T47D (cell line): ENCODE measurements at places on chromosomes 7 and 10.

- DNase-seq = no peak
Measured at GRCh38 chr7:134605978-134606923, 40.4 kb upstream of the BPGM start.

- DNase-seq = no peak
Measured at GRCh38 chr7:138813945-138814344, 15.9 kb upstream of the ATP6V0A4 start.

DNA sequence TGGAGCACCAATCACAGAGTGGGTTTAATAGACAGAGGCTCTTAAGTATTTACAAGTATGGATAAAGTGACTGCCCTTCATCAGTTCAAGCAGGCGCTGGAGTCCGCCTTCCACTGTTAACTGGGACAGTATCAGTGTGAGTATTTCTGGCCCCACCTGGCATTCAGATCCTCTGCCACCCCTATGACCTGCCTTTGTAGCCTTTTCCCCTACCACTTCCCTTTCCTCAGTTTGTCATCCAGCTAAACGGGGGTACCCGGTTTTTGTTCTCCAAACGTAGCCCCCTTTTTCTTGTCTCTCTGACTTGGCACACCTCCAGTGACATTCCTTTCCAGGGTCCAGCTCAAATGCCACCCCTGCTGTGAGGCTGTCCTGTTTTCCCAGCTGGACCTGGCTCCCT, 134.4 kb downstream of the SNX10 start:
- no peak for DNase-seq

DNA sequence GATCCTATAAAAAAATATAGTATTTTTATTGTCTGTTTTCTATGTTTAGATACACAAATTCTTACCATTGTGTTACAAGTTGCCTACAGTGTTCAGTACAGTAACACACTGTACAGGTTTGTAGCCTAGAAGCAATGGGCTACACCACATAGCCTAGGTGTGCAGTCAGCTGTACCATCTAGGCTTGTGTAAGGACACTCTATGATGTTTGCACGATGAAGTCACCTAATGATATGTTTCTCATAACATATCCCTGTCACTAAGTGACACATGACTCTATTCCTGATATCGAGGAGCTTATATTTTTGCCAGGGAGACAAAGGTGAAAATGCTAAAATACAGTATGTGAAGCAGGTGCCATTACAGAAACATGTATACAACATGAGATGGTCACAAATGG, 18.6 kb downstream of the ZNF25 start:
- DNase-seq = no peak

GRCh38 chr10:9901971-9902370, 1115.7 kb upstream of the CELF2 start:
- DNase-seq = no peak

DNA sequence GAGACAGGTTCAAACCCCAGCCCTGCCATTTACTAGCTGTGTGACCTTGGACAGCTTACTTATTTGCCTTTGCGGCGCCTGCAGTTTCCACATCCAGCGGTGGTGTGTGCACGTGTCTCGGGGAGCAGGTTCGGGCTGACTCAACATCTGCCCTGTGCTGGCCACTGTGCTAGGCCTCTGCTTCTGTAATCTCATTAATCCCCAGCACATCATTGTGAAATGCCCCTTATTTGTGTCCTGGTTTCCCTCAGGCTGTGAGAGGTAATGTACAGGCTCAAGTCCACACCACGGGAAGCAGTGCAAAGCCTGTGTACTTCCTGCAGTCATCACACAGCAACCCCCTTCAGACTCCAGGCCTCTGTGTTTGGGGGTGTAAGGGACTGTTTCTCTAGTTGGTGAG, 285.7 kb downstream of the RPS24 start:
- no peak for DNase-seq

GRCh38 chr7:46534664-46535588, 613.9 kb upstream of the IGFBP3 start:
- no peak for DNase-seq

GRCh38 chr7:70779321-70779720, 352.6 kb upstream of the GALNT17 start:
- no peak for DNase-seq

GRCh38 chr7:157320608-157320980, 16.2 kb upstream of the DNAJB6 start:
- no peak for DNase-seq

- no peak for DNase-seq
Measured at GRCh38 chr10:66629996-66630395, 295.8 kb upstream of the LRRTM3 start.

DNA sequence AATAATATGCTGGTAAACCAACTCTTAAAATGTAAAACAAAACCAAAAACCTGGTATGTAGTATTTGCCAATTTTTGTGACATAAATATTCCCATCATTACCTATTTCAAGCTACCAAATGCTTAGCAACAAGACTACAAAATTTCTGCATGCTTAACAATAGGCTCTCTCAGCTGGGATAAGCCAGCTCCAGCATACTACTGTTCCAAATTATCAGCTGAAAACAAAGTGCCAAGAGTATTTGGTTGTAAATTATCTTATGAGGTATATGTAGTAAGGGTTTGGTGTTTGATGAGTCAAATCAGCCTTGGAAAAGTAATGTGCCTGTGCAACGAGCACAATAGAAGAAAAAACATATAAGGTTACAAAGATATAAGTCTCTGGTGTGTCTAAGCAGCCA, 263.2 kb downstream of the HGF start:
- no peak for DNase-seq

DNA sequence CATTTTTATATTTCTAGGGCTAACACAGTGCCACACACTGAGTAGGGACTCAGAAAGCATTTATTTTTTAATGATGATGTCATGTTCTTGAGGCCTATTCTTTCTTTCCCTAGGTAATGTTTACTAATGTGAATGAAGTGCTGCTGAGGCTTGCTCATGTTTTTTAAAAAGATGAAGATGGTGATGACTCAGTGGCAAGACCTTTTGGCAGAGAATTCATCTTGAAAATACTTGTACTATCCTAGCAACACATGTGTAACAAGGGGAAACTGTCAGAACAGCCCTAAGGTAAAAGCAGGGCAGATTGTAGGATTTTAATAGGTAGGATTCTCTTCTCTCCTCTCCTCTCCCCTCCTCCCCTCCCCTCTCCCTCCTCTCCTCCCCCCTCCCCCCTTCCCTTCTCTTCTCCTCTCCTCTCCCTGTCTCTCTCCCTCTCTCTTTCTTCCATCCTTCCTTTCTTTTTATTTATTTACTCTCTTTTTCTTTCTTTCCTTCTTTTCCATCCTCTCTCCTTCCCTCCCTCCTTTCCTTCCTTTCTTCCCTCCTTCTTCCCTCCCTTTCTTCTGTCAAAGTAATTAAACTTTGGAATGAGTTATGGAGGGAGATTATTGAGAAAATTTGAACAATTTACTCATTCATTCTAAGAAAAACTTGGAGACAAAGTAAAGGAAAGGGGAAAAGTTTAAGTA, 75.3 kb downstream of the ZNF92 start:
- no peak for DNase-seq

GRCh38 chr7:149027055-149027454, 1.2 kb downstream of the PDIA4 start:
- no peak for DNase-seq

DNA sequence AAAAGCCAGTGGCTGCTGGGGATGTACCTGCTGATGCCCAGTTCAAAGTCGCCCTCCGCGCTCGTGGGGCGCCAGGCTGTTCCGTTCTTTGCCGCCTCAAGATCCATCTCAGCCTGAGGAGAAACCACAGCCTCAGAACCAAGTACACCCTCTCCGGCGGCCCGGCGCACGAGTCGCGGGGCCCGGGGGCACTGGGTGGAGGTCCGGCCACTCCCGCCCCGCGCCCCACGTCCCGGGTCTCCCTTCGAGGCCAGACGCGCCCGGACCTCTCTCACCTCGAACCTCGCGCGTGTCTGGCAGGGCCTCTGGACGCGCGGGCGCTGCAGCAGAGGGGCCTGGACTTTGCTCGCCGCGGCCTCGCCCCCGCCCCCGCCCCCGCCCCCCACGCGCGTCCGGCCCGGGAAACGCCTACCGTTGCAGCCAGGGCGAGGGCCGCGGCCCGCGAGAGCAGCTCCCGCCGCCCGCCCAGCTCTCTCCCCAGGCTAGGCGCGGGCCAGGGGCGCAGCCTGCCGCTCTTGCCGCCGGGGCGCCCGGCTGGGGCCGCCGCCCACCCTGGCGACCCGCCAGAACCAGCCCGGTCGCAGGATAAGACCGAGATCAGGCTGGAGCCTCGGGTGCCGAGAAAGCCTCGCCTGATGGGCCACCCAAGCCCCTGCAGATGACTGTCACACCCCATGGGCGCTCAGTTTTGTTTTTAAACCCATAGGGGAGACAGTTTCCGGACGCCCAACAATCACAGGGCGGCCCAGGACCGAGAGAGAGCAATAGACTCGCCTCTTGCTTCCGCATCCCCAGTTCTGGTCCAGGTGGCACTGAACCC, at the start of gene ABCB4:
ABCB4 (minus strand) TSS at position 322 of the 820 bp plus-strand sequence; CDS start at position 107, 215 bp downstream.
- DNase-seq = no peak

DNA sequence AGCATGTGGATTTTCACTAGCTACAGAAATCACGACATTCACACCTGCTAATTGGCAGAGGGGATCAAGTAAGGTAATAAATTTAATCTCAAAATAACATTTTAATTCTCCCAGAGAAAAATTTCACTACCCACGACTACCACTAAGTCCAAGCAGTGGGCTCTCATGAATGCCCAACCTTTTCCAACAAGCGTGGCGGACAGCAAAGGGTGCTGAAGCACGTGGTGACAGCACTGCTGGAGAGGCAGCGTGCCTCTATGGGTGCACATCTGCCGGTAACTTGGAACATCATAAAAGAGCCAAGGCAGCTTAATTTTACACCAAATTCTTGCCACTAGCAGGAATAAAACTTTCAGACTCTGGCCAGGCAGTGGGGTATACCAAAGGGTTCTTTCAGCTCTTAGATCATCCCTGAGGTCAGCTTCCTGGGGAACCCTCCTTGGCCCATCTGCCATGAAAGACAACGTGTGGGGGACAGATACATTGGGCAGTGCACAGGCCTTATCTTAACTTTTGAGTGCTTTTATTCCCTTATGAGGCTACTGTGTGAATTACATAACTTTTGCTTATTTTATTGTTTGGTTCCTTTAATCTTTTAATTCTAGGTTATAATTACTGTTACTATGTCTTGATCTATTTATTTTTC, 206.7 kb upstream of the KCTD7 start:
- DNase-seq = no peak

DNA sequence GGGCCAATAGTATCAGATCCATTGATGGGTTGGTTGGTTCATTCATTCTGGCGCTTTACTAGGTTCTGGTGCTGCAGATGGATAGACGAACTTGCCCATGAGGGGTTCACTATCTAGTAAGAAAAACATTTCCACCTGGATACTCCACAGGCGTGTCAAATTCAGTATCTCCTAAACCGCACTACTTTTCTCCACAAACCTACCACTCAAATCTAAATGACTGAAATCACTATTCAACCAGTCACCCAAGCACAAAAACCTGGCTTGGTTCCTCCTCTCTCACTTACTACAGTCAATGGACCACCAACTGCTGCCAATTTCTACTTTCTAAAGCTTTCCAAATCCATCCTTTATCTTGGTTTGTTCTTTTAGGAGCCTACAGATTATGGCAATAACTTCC, 572 bp downstream of the AGK start:
- no peak for DNase-seq

DNA sequence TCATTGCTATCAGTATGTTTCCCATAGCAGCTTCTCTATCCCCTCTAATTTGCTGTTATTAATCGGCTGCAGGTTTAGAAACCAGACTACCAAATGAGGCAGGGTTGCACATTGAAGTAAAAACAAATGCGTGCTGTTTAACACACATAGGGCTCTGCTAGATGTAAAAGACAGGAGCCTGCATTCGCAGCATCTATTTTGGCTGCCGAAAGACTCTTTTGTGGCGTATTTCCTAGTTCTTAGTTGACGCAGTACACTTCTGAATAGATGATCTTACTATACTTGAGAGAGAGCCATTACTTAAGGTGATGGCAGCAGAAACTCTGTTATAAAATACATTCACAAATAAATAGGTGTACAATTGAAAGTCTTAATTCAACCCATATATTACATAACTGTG, 21.4 kb downstream of the SGCE start:
- no peak for DNase-seq

GRCh38 chr7:139619367-139619657, 95.8 kb downstream of the CLEC2L start:
- peak; percentile 14 for DNase-seq

DNA sequence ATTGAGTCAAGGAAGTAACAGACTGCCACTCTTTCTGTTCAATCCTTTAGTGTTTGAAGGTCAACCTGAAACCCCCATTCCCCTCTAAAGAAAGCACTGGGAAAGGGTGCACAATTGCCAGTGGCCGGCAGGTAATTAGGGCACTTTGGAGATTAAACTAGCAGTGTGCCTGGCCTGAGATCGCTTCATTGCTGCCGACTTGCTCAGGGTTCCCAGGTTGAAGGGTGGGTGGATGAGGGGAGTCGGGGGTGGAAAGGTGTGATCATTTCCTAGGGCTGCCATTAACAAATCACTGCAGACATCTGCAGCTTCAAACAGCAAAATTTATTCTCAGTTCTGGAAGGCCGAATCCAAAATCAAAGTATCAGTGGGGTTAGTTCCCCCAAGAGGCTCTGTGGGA, 16.3 kb upstream of the BTBD16 start:
- no peak for DNase-seq

DNA sequence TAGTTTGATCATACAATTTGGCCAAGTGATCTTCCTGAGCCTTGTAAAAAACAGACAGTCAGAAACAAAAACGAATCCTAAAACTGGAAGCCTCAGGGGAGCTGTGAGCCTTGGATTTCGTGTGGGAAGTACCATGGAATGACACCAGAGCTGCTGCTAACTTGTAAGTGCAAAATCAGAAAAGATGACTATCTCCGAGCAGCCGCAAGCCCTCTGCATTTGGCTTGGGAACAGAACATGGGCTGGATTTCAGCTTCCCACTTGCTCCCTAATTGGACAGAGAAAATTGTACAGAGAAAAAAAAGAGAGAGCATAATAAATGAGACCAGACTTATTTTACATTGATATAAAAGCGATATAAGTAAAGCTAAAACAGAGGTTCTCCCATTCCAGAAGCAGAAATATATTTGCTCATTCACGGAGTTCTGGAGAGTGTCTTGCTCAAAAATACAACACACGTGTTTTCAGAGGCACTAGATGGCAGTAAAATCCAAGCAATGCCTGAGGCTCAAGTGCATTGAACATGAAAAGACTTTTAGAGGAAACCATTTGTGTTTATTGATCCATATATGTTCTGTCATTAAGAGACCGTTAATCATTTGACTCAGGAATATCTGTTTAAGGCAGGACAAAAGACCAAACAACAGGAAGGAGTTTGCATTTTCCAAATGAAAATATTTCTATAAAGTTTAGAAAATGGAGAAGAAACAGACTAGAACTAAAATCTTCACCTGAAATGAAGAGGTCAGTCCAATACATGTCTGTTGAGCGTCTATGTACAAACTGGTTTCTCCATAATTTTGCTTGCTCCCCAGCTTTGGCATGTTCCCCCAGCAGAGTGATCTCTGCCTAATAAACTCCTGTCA, 78.3 kb upstream of the SLC26A5 start:
- peak; percentile 67 for DNase-seq

DNA sequence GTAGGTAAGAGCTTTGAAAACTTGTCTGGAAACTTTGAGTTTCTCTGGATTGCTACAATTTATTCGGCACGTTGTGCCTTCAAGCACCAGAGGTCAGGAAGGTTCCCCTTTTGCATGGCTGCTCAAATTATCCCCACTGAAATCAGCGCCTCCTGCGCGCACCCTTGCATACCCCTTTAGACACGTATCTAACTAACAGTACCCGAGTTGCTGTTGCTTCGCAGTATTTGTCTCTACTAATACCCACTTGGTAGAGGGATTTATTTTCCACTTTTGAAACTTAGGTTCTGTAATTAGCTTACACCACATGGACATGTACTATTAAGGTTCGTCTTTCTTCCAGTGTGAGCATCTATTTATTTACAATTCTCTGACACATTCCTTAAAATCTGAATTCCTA, 1.6 kb downstream of the MEOX2 start:
- no peak for DNase-seq
